ENCODE measurements at places on chromosomes 11 and 22.

DNA sequence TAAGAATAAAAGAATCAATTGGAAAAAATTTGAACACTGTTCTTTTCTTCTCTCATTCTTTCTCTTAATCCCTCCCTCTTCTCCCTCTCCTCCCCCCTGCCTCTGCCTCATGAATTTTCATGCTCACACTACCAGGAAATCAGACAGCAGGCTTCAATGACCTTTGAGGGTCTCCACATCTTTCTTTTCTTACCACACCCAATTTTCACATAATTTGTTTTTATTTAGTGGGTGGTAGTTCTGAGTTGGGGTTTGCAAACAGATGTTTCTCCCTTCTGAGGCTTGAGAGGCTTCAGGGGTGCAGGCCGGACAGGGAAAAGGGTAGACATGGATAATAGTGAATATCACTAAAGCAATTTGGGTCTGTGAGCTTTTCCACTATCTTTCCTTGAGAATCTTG, 95.5 kb downstream of the SPATA19 start:
- no peak for DNase-seq

DNA sequence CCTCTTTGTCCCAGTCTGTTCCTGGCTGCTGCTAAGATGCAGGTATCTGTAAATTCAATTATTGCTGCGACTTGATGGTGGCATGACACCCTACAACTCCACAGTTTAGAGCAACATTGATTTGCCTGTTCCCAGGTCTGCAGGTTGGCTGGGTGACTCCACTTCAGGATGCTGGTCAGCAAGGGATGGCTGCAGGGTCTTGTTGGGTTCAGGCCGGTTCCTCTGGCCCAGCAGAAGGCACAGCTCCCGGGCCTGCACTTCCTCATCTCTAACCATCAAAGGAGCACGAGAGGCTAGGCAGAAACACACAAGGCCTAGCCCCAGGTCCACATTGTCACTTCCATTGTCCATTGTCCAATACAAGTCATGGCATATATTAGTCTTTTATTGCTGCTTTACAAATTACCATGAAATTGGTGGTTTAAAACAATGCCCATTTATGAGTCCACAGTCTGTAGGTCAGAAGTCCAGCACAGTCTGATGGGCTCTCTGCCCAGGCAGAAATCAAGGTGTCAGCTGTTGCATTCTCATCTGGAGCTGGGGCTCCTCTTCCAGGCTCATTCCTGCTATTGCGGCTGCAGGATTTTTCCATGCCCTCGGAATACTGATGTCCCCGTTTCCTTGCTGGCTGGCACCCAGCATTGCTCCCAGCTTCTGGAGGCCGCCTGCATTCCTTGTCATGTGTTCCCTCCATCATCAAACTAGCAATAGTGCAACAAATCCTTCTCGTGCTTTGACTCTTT, 96.6 kb upstream of the LMO1 start:
- no peak for DNase-seq

DNA sequence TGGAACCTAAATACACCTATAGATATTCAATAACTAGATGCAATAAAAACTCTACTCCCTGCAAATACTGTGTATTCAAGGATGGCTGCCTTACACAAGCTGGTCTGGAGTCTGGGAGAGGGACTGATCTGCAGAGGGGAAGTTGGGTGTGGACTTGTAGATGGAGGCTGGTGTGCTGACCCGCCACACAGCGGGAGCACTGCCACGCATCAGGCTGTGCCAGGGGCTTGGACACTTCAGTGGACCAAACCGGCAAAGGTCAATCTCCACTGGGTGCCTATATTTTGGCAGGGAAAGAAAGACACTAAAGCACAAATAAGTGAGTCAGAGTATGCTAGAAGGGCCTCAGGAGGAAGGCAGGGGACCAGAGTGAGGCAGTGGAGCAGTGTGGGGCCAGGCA, 2.1 kb upstream of the SHANK3 start:
- DNase-seq: no peak

GRCh38 chr22:25413620-25414019, 150.9 kb upstream of the GRK3 start:
- no peak for DNase-seq

DNA sequence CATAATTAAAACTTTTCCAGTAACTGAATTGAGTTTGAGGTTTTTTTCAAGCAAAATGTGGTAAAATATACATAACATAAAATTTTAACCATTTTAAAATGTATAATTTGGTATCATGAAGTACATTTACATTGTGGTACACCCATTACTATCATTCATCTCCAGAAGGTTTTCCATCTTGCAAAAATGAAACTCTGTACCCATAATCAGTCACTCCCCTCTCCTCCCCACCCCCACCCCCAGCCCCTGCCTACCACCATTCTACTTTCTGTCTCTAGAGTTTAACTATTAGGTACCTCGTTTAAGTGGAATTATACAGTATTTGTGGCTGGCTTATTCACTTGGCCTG, 63.7 kb downstream of the MICAL2 start:
- DNase-seq: no peak

Data from IMR-90 (cell line).